ENCODE measurements at places on chromosomes 3 and 15.

DNA sequence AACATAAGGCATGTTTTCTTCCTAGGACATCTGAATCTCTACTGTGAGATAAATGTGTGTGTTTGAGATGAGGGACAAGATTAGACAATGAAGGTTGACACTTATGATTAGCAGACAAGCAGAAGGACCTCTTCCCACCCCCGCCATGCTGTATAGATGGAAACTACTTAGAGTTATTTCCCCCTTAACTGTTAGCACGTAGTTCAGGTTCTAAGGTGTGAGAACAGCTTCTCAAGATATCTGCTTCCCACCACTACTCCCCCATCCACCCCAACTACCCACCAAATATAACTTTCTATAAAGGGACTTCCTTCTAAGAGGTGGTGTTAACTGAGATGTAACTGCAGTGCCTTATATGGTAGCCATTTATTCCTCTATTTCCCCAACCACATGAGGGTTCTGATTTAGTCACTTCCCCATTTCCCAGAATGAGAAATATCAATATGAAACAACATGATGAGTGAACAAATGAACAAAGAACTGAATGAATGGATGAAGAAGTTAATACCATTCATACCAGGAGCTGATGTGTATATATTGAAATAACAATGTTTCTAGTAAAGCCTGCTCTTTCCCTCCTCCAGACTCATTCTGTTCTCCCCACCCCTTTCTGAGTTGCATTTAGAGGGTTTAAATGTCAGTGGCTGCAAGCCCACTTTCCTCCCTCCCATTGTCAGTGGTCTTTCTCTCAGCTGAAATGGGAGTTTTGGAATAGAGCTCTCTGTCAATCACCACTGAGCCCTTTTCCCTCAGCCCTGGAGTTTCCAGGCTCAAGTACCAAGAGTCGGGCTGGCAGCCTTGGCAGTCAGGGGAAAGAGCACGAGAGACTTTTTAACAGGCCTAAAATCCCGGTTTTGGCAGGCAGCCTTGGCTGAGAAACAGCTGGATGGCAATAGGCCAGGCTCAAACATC is 7.7 kb upstream of the RFTN1 start:
- no peak for DNase-seq

DNA sequence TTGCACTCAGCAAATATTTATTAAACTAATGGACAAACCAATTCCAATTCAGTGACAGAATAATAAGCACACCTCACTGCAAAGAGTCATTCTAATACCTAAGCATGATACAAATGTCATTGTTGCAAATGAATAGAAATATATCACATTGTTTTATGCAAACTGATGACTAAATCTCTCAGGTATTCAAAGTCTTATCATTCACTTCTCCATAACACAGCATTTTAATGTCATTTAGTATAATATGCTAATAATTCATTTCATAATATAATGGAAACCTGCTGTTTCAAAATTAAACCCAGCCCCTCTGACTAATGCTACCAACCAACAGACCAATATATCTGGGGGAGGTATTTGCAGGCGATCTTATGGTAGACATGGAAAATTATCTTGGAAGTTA is 71.8 kb downstream of the FGF7 start:
- DNase-seq, result no peak

- DNase-seq, result no peak
Observed at GRCh38 chr15:99546441-99547100, 19.2 kb upstream of the MEF2A start.

- DNase-seq, result no peak
Observed at GRCh38 chr3:173660645-173661299, 263.2 kb downstream of the NLGN1 start.

- no peak for DNase-seq
Observed at GRCh38 chr3:43919029-43919428, 228.3 kb downstream of the ABHD5 start.

DNA sequence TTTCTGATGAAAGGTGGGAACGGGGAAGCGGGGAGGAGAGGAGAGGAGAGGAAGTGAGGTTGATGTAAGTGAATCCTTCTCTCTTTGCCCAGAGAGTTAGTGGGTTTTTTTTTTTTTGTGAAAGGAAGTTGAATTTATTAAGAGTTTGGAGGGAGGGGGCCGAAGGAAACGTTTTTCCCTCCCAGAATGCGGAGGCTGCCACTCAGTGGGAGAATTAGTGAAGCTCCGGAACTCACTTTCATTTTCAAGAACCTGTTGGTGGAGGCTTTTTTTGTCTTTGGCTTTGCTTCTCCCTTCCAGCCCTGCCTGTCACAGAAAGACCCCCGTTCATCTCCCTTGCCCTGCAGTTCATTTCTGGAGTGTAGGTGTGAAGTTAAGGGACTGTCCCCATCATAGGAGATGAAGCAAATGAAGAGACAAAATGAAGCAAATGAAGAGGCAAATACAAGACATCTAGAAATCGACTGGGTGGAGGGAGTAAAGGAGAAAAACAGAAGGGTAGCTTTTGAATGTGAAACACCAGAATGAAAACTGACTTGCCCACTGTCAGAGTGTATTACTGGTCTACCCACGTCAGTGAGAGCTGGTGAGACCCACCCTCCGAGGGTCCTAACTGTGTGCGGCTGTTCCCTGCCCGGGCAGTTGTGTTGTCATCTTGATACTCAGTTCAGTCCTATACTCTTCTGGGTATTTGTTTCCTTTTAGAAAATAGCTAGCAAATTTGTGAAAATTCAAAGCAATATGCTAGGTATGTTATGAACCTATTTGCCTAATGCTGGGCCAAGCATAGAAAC is 91.5 kb downstream of the ITPR1 start:
- DNase-seq, result peak; percentile 53

- DNase-seq, result peak; percentile 78
Observed at GRCh38 chr3:112395181-112395895, 62.4 kb downstream of the CD200 start.

- DNase-seq, result no peak
Observed at GRCh38 chr3:99439892-99440291, 198.5 kb upstream of the COL8A1 start.

GRCh38 chr3:30682434-30683155 is 76.2 kb downstream of the TGFBR2 start:
- no peak for DNase-seq
